ENCODE measurements at places on chromosomes 1 and 21.

GRCh38 chr1:244901400-244902015, 37.2 kb upstream of the HNRNPU start:
- no peak for DNase-seq

- DNase-seq: peak; percentile 29
Observed at GRCh38 chr1:34786521-34787325, 5.7 kb downstream of the GJB3 start.

DNA sequence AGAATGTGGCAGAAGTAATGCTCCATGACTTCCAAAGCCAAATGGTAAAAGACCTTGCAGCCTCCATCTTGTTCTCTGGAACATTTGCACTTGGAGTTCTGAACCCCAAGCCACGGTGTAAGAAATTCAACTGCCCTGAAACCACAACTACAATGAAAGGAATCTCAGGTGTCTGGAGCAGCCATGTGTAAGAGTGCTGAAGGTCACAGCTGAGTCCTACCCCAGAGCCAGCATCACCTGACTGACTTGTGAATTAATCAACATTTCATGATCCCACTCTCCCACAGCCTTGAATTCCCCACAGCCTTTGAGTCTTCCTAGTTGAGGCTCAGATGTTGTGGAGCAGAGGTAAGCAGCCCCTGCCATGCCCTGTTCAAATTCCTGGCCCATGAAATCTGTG, 192.8 kb upstream of the CAMK1G start:
- DNase-seq: no peak

GRCh38 chr1:229478852-229479251, 29.3 kb downstream of the NUP133 start:
- no peak for DNase-seq

- DNase-seq: no peak
Observed at GRCh38 chr1:26418865-26419349, 8.3 kb downstream of the LIN28A start.

- DNase-seq: no peak
Observed at GRCh38 chr1:116881879-116882520, 27.7 kb upstream of the PTGFRN start.

DNA sequence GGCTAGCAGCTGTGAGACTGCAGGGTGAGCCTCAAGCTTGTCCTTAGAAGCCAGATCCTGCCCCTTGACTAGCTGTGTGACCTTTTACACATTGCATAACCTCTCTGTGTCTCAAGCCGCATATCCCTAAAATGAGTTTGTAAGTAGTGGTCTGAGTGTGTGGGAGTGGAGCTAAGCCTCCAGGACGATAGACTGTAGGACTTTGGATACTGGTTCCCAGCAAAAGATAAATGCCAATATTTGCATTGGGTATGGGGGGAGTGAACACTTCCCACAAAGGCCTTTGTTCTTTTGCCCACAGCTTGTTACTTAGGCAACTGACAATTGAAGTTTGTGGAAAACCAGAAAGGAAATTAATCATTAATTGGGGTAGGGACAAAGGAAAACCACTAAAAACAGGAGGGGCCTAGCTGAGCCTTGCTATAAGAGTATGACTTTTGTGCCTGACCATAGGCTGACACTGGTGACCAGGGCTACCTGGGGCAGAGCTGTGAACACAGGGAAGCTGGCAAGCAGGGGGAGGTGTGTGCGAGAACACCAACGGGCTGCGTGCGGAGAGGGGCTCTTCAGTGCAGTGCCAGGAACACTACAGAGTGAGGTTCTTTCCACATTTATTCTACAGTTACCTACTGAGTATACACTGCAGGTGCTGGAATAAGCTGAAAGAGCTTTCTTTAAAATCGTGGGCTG, 102.4 kb upstream of the ETV3 start:
- no peak for DNase-seq

GRCh38 chr1:199510314-199510713, 517.2 kb upstream of the NR5A2 start:
- no peak for DNase-seq

DNA sequence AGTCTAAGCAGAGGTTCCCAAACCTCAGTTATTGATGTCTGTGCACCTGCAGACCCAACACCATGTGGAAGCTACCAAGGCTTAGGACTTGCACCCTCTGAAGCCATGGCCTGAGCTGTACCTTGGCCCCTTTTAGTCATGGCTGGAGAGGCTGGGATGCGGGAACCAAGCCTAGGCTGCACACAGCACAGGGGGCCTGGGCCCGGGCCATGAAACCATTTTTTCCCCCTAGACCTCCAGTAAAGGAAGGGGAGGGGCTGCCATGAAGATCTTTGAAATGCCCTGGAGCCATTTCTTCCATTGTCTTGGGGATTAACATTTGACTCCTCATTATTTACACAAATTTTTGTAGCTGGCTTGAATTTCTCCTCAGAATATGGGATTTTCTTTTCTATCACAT, 265.9 kb downstream of the PDE4B start:
- DNase-seq: no peak

GRCh38 chr1:22930240-22930912, 42.3 kb downstream of the LACTBL1 start:
- DNase-seq: peak; percentile 12
